Inflammatory macrophage treated with lipopolysaccharide for 1 hour (primary cell): ENCODE measurements at places on chromosomes 5 and 9.
A peak's percentile ranks its signal among the peaks of the same experiment; 100 is the strongest.

GRCh38 chr5:57832875-57833274 is 350.3 kb upstream of the ACTBL2 start:
- no peak for DNase-seq

DNA sequence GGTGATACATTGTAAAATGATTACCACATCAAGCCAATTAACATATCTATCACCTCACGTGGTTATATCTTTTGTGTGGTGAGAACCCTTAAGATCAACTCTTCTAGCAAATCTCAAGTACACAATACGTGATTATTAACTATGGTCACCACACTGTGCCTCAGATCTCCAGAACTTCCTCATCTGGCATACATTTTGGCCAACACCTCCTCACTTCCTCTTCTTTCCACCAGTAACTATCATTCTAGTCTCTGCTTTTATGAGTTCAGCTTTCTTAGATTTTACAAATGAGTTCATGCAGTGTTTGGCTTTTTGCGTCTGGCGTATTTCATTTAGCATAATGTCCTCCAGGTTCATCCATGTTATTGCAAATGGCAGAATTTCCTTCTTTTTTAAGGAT is 35.8 kb downstream of the PRKACG start:
- DNase-seq = peak; percentile 74

GRCh38 chr5:28751396-28751795 is 1713.0 kb upstream of the CDH9 start:
- DNase-seq = no peak

- no peak for DNase-seq
Measured at GRCh38 chr9:101354143-101354764, 30.6 kb downstream of the BAAT start.

GRCh38 chr5:95803271-95804148 is 19.0 kb downstream of the GLRX start:
- DNase-seq = no peak

- DNase-seq = peak; percentile 36
Measured at GRCh38 chr9:102631559-102631958, 363.6 kb upstream of the CYLC2 start.

- no peak for DNase-seq
Measured at GRCh38 chr9:35107297-35108290, 4.7 kb upstream of the STOML2 start.

- no peak for DNase-seq
Measured at GRCh38 chr9:71237051-71237450, 115.6 kb upstream of the TRPM3 start.

GRCh38 chr5:102869230-102869629 is 114.1 kb downstream of the PAM start:
- DNase-seq = no peak

DNA sequence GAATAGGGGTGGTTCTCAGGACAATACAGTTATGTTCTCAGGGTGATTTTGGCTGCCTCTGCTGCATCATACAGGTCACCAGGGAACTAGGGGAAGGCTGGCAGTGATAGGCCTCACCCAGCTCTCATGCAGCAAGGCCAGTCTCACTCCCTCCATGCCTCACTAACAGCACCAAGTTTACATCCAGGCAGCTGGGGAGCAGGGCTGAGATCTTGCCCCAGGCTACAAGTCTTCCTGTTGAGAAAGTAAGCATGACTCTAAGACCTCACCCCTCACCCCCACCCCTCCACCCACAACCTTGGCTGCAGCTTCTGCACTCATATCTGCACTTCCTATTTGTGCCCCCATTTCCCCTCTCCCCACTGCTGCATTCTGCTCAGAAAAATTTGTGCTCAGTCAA is 481.2 kb downstream of the ACTL7B start:
- DNase-seq = peak; percentile 3

DNA sequence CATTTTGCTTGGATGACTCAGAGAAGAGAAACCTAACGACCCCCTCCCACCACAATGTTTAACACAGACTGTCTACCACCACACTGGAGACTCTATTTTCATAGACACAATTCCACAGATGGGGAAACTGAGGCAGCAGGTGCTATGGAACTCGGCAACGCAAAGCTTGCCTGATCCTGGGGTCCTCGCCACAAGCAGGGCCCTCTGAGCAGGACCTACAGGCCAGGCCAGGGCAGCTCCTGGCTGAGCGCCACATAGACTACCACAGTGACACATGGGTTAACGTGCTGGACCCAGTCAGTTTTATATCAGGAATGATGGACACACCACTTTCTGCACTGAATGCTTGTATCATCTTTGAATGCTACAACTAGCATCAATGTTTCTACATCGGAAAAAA is 11.8 kb downstream of the IPPK start:
- no peak for DNase-seq

GRCh38 chr9:85339338-85339737 is 402.4 kb downstream of the AGTPBP1 start:
- no peak for DNase-seq

DNA sequence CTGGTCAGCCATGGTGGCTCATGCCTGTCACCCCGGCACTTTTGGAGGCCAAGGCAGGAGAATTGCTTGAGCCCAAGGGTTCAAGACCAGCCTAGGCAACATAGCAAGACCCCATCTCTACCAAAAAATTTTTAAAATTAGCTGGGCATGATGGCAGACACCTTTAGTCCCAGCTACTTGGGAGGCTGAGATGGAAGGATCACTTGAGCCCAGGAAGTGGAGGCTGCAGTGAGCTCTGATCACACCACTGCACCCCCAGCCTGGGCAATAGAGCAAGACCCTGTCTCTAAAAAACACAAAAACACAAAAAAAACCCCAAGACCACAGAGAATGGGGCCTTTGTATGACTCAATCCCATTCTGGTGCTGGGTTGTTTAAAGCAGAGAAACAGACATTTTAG is 44.0 kb downstream of the MED27 start:
- no peak for DNase-seq

DNA sequence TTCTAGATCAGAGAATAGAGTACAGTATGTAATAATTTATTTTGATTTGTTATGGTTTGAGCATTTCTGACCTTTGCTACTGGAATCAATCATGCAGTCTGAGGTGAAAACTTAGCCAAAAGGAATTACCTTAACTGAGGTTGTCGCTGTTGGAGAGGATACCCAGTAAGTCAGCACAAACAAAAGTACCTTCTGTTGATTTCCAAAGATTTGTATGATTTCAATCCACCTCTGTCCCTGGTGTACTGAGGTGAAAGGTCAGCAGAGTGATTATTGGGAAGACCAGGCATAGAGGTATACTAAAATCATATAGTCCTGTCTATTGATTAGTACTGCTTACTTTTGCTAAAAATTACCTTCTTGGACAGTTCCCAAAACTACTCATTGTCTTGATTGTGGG is 32.8 kb downstream of the RUSC2 start:
- no peak for DNase-seq

DNA sequence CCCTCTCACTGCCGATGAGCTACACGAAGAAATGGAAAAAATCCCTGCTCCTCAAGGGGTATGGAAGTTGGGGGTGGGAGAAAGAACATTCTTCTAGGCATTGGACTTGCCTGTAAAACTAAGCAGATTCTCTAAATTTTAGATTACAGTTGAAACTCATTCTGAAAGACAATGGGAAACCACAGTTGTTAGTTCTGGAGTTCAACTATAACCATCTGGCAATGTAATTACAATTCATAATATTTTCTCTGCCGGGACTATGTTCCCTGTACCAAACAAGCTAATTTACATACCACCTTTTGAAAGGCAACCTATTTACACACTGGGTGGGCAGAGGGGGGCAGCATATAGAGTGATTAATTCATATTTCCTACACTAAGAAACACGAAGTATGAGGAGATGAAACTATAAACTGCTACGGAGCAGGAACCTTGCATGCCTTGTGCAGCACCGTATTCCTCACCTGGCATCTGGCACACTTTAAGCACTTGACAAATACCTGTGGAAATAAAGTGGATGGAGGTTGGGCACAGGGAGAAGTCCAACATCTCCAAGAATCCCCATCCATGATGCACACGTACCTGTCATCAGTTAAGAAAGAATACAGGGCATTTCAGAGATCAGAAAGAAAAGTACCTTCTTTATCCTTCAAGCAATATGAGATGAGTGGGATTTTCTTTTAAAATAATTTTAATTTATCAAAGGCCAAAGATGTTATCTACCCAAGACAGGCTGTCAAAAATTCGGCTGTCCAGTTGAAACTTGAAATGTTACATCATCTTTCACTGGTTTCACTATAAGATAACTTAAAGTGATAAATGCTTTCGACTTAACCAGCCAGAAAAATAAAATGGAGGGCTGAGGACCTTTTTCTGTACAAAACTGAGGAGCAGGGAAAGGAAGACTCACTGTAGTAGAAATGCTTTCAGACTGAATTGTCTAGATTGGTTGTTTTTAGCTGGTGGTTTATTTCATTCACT is 54.2 kb downstream of the SSBP2 start:
- DNase-seq = no peak

DNA sequence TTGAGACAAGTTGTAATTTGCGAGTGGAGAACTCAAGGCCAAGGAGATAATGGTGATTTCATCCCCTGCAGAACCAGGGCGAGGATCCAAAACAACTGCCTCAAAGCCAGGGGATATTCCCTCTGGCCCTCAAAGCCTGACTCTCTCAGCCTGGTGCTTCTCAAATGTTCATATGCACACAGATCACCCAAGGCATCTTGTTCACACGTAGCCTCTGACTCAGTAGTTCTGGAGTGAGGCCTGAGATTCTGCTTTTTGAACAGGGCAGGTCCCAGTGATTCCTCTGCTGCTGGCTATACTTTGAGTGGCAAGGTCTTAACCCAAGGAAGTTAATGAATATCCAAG is 30.2 kb upstream of the WWC1 start:
- no peak for DNase-seq

- DNase-seq = no peak
Measured at GRCh38 chr5:14039576-14039975, 95.1 kb upstream of the DNAH5 start.

GRCh38 chr9:125329978-125330377 is 68.4 kb downstream of the GAPVD1 start:
- DNase-seq = no peak

GRCh38 chr5:53895091-53895683 is 334.7 kb downstream of the NDUFS4 start:
- no peak for DNase-seq

DNA sequence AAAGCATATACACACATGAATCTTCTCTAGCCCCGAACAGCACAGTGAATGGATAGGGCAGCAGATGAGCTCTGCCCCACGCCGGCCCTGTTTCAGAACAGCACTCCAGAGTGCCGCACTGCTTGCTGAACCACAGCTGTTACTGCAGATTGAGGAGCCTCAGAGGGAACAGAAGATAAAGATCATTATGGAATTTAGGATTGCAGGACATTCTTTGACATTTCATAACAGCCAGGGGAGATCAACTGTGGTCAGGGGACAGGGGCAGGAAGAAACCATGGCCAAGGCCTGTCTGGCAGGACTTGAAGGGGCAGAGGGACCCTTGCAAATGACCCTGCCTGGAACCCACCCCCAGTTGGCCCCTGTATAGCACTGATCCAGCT is 20.6 kb downstream of the IRF1 start:
- DNase-seq = no peak

DNA sequence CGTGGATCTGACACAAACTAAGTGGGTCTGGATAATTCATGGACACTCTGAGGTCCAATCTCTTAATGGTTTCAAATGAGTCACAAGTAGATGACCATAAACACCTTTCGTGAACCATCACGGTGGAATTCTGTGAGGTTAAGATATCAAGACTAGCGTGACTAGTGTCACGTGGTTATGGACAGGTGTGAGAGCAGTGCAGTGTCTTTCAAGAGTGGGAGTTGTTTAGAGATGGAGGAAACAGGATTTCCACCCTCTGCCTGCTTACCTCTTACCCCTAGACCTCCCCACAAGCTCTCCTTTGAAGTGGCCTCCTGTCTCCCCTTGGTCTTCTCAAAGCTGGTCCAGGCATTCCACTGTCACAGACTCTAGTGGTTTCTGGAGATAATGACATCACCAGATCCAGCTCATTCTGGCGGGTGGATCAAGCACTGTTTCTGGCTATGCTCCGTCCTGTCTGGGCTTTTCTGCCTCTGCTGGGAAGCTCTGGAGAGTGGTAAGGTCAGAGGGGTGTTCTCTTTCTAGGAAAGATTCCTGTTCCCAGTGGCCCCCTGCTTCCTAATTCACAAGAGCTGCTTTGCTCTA is 20.0 kb upstream of the ZNF782 start:
- DNase-seq = no peak

DNA sequence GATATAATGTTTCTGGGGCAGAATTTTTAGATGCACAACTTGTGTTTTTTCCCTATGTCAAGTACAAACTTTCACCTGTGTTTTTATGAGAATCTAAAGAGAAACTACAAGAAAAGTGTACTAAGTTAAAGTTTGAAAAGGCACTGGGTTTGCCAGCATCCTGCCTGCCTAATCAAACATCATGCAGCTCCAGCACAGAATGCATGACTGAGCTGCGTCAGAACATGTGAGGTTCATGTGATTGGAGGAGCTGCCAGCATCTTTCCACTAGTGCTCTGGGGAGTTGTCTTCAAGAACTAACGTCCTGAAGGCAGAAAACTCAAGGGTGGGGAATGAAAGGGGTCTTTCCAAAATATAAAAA is 46.1 kb upstream of the RIC1 start:
- DNase-seq = no peak

GRCh38 chr9:126805554-126806262 is 868 bp downstream of the ZBTB43 start:
- peak; percentile 84 for DNase-seq

- no peak for DNase-seq
Measured at GRCh38 chr5:135830876-135831275, 3.6 kb upstream of the SLC25A48 start.

DNA sequence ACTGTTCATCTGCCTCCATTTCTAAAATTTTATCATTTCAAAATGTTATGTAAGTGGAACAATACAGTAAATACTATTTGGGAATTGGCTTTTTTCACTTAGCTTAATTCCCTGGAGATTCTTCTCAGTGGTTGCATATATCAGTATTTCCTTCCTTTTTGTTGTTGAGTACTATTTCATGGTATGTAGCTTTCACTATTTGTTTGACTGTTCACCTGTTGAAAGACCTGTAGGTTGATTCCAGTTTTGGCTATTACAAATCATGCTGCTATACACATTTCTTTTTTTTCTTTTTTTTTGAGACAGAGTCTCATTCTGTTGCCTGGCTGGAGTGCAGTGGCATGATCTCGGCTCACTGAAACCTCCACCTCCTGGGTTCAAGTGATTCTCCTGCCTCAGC is 33.0 kb upstream of the PWWP2A start:
- no peak for DNase-seq

GRCh38 chr9:20353524-20353923 is 268.8 kb downstream of the MLLT3 start:
- DNase-seq = no peak

DNA sequence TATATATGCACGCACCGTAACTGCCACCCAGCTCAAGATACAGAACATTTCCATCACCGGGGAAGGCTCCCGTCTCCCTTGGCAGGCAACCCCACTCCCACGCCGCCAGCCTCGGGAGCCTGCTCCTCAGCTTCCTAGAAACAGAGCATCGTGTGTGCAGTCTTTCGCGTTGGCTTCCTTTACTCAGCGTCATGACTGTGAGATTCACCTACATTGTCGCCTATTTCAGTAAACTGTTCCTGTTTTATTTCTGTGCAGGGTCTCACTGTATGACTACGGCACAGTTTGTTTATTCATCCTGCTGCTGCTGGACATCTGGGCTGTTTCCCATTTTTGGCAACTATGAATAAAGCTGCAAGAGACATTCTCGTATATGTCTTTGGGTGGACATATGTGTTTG is 90.7 kb downstream of the STK10 start:
- DNase-seq = no peak
